PC-3 (cell line): ENCODE measurements at places on chromosomes 13 and 19. TPM values are rescaled to one million over a fixed set of nuclear protein-coding genes. Genes with fewer than 3 reads are reported as not detected.
A peak's percentile ranks its signal among the peaks of the same experiment; 100 is the strongest.

The IGFL1 gene
- 0.77 TPM in 1 of 2 replicates, not detected in the other for total RNA-seq

GRCh38 chr19:1516395-1516753 lies 3.6 kb upstream of the ADAMTSL5 start:
- H3K27me3 ChIP-seq: no peaks in the 10 kb centered on the region
- no peak for DNase-seq
- H3K4me3 ChIP-seq: no peak overlapping the region
- no peaks in the 10 kb centered on the region for H3K36me3 ChIP-seq

The AP1M2 gene
- total RNA-seq: 43.9 and 50.0 TPM in 2 replicates

GRCh38 chr13:43880926-43881325 lies 1.2 kb downstream of the LACC1 start:
- no peak for DNase-seq
- H3K4me1 ChIP-seq: peaks cover 32% of the 10 kb centered on the region
- no peaks in the 10 kb centered on the region for H3K27me3 ChIP-seq
- peak overlapping the region; percentile 70; the same call in 1 of the 2 replicates for H3K4me3 ChIP-seq
- no peak overlapping the region for H3K27ac ChIP-seq
- H3K36me3 ChIP-seq: no peaks in the 10 kb centered on the region

DNA sequence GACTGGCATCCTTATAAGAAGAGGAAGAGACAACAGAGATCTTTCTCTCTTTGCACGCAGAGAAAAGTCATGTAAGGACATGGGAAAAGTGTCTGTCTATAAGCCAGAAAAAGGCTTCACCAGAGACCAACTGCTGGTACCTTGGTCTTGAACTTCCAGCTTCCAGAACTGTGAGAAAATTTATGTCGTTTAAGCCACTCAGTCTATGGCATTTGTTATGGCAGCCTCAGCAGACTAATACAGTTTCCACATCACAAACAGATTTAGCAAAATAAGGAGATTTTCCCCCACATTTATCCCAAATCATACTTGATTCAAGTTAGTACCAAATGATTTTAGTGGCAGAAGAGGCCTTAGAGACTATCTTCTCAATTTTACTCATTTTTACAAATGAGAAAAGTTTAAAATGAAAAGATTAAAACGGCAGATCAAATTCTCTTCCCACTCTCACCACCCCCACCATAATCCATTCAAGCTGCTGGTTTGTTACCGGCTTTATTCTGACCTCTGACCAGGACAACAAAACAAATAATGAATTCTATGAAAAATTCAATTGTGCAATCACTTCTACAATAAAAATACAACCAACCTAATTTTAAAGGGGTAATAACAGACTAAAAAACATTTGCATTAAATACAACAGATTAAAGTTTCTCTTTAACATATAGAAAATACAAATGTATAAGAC lies 316.3 kb downstream of the TBC1D4 start:
- H3K27me3 ChIP-seq: no peaks in the 10 kb centered on the region
- no peak for DNase-seq
- no peaks in the 10 kb centered on the region for H3K36me3 ChIP-seq
- no peak overlapping the region for H3K4me3 ChIP-seq
- no peak overlapping the region for H3K27ac ChIP-seq

DNA sequence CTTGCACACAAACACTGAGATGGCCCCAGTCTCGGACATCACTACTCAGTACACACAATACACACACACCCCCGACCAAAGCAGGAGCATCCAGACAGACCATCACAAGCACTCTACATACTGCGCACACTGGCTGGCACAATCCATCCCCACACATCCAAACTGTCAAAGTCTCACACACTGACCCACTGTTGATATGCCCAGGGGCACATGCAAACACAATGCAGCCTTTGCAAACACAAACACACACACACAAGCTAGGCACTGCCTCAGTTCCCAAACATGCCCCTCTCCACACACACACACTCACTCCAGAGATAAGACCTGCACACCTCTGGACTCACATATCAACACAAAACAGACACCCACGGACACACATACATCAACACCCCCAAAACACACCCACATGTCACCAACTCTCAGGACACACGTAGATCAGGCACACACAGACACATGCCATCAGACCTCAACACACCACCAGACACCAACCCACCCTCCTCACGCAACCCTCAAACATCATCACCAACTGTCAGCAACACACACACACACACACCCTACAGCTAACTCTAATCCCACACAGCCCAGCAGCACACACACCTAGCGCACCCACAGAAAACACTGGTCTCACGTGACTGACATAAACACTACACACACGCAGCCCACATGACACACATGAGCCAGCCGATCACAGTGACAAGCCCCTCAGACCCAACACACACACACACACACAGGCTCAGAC lies 1.9 kb downstream of the BBC3 start:
- H3K4me1 ChIP-seq: peaks cover 40% of the 10 kb centered on the region
- no peak overlapping the region for H3K27ac ChIP-seq
- H3K27me3 ChIP-seq: no peaks in the 10 kb centered on the region

The ENOX1 gene
- 0.81 and 0.95 TPM in 2 replicates for total RNA-seq

DNA sequence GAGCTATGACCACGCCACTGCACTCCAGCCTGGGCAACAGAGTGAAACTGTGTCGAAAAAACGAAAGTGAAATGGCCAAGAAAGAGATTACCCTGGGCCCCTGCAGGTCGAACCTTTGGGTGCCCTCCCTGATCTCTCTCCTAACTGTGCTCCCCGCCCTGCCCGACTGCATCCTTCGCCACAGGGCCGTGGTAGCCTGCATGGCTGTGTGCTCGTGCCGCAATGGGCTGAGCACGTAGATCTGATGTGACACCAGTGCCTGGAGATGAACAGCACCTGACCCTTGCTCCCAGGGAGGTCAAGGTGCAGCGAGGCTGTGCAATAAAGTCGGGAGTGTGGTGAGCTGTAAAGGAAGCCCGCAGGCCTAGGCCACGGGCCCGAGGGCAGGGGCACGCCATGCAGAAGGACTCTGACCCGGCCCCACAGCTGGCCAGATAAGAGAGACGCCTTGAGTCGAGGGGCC lies 60.2 kb downstream of the PEX11G start:
- H3K27me3 ChIP-seq: no peaks in the 10 kb centered on the region
- H3K36me3 ChIP-seq: no peaks in the 10 kb centered on the region; the same call in 1 of the 2 replicates
- H3K27ac ChIP-seq: no peak overlapping the region

- no peak overlapping the region for H3K4me3 ChIP-seq
- no peaks in the 10 kb centered on the region for H3K36me3 ChIP-seq
- no peak overlapping the region for H3K27ac ChIP-seq
- peaks cover 4% of the 10 kb centered on the region; the same call in 1 of the 2 replicates for H3K4me1 ChIP-seq
- no peaks in the 10 kb centered on the region for H3K27me3 ChIP-seq
- no peak for DNase-seq
Observed at GRCh38 chr19:16355293-16356043, 30.8 kb downstream of the KLF2 start.

- H3K4me3 ChIP-seq: no peak overlapping the region
- no peak for DNase-seq
- peaks cover 23% of the 10 kb centered on the region for H3K27me3 ChIP-seq
- no peaks in the 10 kb centered on the region for H3K36me3 ChIP-seq
- no peaks in the 10 kb centered on the region for H3K4me1 ChIP-seq
Observed at GRCh38 chr19:30444253-30444671, 72.1 kb downstream of the ZNF536 start.

DNA sequence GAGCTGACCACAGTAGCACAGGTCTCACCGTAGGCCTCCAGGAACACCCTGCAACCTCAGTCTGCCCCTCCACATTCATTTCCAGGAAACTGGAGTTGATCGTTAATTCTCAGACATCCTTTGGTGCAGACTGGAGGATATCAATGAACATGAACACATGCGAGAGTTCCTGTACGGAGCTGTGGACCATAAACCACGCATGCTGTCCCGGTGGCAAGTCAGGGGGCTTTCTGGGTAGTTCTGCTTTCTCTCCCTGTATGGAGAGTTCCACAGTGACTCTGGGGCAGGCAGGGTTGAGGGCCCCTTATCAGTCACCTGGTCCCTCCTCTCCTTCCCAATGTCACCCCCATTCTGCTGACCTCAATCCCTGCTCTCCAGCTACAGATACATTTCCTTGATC lies 55.5 kb upstream of the URI1 start:
- no peak overlapping the region for H3K4me3 ChIP-seq
- no peak for DNase-seq
- H3K27me3 ChIP-seq: no peaks in the 10 kb centered on the region
- H3K36me3 ChIP-seq: no peaks in the 10 kb centered on the region
- H3K27ac ChIP-seq: no peak overlapping the region
- H3K4me1 ChIP-seq: no peaks in the 10 kb centered on the region
